CD4-positive, alpha-beta memory T cell (primary cell): ENCODE measurements at places on chromosomes 2 and 18. TPM values are rescaled to one million over a fixed set of nuclear protein-coding genes. Genes with fewer than 3 reads are reported as not detected.

The UPP2 gene
- total RNA-seq: not detected

The SKA1 gene
- 0.47 TPM for total RNA-seq

GRCh38 chr2:45210462-45211195, 201.4 kb upstream of the SIX2 start:
- no peaks in the 10 kb centered on the region for H3K4me1 ChIP-seq
- no peak for DNase-seq
- H3K4me3 ChIP-seq: no peak overlapping the region
- no peak overlapping the region for H3K27ac ChIP-seq
- H3K36me3 ChIP-seq: no peaks in the 10 kb centered on the region

DNA sequence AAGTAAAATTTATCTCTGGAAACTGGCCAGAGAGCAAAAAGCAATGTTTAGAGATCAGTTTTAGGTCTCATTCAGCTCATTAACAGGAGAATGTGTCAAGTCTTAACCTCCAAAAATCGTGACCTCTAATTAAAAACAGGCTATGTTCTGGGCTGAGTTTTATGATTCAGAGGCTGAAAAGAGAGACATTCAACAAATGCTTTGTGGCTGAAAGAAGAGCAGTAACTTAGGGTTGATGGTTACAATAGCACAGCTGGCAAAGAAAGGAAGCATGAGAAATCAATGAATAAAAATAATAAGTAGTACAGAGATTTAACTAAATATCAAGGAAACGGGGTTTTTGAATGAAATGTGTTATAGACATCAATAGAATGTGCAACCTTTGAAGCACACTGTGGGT, 13.1 kb downstream of the TGIF1 start:
- no peak overlapping the region for H3K27ac ChIP-seq
- DNase-seq: no peak
- no peaks in the 10 kb centered on the region for H3K27me3 ChIP-seq
- no peaks in the 10 kb centered on the region for H3K36me3 ChIP-seq
- H3K4me3 ChIP-seq: no peak overlapping the region
- H3K4me1 ChIP-seq: peaks cover 35% of the 10 kb centered on the region
